ENCODE measurements at places on chromosomes 16 and 17.

DNA sequence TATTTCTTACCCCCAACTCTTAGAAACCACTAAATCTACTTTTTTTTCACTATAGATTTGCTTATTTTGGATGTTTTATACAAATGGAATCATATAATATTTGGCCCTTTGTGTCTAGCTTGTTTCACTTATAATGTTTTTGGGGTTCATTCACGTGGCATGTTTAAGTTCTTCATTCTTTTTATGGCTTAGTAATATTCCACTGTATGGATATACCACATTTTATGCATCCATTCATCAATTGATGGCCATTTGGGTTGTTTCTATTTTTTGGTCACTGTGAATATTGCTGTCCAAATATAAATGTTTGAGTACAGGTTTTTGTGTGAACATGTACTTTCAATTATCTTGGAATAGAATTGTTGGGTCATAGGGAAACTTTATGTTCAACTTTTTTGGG is 9.2 kb upstream of the NOS2 start:
- DNase-seq, result no peak

DNA sequence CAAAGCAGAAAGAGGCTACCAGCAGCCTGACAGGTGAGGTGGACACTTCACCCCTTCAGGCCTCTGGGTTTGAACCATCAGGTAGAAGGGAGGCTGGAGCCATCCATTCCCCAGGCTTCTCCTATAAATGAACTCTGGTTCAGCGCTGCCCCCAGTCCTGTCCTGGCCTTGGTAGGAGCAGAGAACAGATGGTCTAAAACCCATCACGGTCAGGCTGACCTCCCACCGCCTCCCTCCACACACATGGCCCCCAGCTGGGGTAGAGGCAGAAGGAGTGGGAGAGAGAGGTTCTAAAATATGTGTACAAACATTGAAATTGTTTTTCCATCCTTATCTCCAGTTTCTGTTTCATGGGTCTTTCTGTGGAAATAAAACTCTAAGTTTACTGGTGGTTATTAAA is 59.7 kb upstream of the DNAJA2 start:
- no peak for DNase-seq

- DNase-seq, result peak; percentile 67
These were observed 215.7 kb upstream of the CIBAR2 start for GRCh38 chr16:85327731-85328675.

- DNase-seq, result no peak
These were observed 26.0 kb downstream of the MSI2 start for GRCh38 chr17:57282296-57282695.

- DNase-seq, result no peak
These were observed 4.4 kb upstream of the ACTG1 start for GRCh38 chr17:81517009-81517338.

GRCh38 chr17:73998653-73999645 is 204.5 kb upstream of the RPL38 start:
- DNase-seq, result peak; percentile 11

DNA sequence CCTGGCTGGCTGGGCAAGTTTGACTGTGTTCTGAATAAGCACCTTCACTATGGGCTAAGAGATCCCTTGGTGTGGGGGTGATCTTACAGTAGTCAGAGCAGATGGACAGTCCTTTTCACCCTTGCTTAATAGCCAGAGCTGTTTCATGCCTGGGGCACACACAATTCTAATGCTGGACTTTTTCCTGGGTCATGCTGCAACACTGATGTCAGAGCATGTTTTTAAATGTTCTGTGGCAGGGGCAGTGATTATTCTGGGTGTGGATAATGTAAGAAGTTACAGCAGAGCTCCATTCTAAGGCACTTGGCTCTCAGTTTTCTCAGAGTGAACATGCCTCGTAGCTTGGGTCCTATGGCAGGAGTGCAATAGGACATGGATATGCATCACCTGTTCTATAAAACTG is 4.0 kb upstream of the CD68 start:
- DNase-seq, result no peak

- no peak for DNase-seq
These were observed 575.5 kb upstream of the C16orf82 start for GRCh38 chr16:26491101-26491670.

DNA sequence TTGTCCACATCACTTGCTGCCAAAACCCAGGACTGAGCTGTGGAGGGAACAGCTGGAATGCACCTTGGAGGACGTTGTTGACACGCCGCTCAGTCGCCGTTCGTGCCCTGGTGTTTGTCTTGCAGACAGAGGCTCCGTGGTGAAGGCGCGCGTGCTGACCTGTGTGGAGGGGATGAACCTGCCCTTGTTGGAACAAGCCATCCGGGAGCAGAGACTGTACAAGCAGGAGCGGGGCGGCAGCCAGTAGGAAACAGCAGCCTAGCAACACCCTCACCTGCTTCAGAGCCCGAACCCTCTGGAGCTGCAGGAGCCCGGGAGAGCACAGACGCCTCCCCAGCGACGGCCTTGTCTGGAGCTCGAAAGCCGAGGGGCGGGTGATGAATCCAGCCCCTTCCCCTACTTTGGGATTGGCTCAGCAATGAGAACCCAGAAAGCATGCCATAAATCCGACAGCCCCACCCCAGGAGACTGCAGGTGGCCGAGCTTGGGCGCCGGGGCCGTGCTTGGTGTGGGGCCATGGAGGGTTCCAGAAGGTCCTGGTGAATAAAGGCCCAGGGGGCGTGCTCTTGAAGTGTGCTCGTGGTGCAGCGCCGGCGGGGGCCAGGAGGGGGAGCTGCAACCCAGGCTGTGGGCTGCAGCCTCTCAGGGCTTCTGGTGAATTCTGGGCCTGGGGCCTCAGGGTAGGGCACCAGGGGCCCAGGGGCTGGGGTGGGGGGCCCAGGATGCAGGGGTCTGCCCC is 470 bp upstream of the CDK3 start:
- peak; percentile 42 for DNase-seq

DNA sequence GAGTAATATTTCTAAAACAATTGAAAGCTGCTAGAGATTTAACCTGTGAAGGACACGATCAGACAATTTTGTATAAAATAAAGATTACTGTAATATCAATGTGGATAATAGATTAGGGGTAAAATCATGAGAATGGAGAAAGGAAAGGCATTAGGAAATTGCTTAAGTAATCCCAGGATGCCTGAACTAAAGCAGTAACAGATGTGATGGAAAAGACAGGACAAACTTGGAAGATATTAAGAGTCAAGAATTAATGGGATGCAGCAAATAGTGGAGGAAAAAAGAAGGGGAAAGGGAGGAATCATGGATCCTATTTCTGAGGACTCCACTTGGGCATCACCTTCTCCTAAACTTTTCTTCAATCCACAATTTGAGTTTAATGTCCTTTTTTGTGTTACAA is 437.1 kb upstream of the PMFBP1 start:
- DNase-seq, result no peak

- no peak for DNase-seq
These were observed 239.3 kb upstream of the C16orf82 start for GRCh38 chr16:26827386-26827785.

GRCh38 chr16:66399031-66399430 is 28.1 kb upstream of the BEAN1 start:
- DNase-seq, result no peak

DNA sequence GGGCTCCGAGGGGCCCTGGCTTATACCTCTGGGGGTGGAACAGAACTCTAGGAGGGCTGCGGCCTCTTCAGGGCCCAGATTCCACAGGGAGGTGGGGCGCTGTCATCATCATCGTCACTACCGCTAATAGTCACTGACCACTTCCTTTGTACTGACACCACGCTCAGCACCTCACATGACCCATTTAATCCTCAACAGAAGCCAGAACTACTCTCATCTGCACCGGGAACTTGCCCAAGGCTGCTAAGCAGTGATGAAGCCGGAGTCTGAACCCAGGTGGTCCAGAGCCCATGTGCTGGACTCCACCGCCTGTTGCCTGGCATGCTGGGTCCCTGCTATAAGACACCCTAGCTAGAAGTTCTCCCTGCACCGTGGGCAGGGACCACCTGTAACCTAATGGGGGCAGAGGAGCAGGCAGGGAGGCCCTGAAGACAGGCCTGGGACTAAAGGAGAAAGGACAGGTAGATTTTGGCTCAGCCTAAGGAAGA is 12.0 kb downstream of the UNC13D start:
- peak; percentile 65 for DNase-seq

DNA sequence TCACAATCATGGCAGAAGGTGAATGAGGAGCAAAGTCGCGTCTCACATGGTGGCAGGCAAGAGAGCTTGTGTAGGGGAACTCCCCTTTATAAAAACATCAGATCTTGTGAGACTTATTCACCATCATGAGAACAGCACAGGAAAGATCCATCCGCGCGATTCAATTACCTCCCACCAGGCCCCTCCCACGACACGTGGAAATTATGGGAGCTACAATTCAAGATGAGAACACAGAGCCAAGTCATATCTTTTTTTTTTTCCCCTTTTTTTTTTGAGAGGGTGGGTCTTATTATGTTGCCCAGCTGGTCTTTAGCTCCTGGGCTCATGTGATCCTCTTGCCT is 60.0 kb downstream of the RPTOR start:
- no peak for DNase-seq

GRCh38 chr17:78857266-78857665 is 16.7 kb upstream of the USP36 start:
- DNase-seq, result no peak

DNA sequence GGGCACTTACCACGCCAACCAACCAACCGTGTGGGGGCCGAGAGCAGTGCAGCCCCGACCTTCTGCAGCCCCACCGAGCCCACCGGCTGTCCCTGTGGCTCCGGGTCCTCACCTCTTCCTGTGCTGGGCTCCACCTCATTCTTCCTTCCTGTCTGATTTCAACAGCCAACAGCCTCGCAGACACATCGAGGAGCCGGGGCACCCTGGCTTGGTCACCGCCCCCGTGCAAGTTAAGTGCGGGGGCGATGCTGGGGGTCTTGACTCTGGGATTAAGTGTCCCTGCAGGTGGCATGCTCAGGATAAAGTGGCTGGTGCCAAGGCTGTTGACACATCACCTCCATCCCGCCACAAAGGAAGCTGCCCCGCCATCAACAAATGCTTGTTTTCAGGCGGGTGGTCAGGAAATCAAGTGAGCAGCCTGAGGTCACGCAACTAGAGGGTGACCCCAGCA is at the start of gene NLRC3:
NLRC3 (minus strand) TSS at position 102 of the 451 bp plus-strand sequence. CDS start 12,367 bp downstream, outside the sequence.
- DNase-seq, result no peak

DNA sequence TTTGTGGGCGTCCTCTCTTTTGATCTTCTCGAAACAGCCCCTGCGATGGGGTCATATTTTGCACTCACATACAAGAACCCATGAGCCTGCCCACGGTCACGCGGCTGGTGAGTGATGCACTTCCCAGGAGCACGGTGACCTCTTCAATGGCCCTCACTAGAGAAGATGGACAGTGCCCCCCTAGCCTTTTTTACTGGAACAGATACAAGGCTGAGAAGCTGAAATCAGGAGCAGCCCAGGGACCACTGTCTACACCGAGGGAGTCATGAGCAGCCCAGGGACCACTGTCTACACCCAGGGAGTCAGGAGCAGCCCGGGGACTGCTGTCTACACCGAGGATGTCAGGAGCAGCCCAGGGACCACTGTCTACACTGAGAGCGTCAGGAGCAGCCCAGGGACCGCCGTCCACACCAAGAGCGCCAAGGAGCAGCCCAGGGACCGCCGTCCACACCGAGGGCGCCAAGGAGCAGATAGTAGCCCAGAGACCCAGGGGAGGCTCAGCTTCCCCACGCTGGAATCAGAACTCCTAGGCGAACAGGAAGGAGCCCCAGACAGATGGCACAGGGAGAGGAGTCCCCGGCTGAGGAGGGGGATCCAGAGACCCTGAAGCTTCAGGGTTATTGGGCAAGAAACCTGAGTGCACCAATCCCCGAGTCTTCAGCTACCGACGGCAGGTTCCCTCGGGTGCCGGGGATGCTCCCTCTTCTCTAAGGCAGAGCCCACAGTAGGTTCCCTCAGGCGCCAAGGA is 23.7 kb downstream of the ACSF3 start:
- DNase-seq, result no peak

- DNase-seq, result no peak
These were observed 50.7 kb downstream of the ACTG1 start for GRCh38 chr17:81461607-81462500.

DNA sequence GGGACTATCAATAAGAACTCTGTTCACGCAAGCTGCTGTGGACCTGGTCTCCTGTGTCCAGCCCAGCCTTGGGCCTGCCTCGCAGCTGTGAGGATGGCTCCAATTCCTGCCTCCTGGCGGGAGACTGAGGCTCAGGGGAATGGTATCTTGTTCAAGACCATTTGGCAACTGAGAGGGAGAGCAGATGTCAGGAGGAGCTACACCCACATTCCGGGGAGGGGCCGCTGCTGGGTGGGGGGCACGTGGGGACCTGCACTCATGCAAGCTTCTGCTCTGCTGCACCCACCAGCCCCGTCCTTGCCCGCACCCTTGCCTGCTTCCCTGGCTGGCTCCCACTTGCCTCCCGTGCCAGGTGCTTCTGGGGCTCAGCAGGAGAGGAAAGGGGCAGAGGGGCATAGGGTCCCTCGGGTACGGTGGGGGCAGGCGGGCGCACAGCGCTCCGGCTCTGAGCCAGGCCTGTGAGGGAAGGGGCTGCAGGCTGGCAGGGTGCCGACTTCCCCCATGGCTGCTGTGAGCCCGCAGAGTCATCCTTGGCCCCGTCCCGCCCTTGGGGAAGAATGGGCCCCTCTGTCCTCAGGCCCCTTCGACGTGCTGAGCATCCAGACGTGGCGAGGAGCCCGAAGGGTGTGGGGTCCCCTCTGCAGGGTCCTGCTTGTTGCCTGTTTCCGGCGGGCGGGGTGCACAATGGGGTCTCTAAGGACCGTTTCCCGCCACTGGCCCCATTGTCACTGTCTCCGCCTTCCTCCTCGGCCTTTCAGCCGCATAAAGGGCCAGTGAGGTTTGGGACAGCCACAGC is 2.7 kb downstream of the METRN start:
- no peak for DNase-seq

- peak; percentile 17 for DNase-seq
These were observed 1.8 kb upstream of the RBFOX3 start for GRCh38 chr17:79612468-79613194.

DNA sequence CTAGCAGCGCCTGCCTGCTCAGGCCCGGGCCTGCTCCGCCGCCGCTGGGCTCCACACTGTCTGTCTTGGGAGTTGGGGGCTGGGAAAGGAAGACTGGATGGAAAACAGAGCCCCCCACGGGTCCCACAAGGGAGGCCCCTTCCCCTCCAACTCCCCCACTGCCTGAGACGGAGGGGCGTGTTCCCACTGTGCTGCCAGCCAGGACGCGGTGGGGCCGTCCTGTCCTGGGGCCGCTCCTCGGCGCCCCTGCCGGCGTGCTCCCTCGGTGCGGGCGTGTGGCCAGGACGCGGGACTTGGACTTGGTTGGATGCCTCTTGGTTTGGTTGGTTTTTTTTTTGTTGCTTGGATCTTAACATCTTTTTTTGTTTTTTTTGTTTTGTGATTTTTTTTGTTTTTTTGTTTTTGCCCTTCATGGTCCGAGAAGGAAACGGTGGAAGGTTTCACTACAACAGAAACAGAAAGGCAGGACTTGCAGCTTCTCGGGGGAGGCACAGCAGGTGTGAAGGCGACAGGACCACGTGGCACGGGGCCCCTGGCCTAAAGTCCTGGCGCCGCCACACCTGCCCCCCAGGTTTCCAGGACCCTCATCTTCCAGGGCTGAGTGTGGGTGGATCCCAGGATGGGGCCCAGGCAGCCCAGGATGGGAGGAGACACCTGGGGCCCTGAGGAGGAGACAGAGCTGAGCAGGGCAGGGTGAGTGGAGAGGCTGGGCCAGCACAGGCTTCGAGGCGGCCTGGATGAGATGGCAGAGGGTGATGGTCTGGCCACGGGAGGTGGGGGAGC is 16.0 kb downstream of the ENGASE start:
- peak; percentile 16 for DNase-seq
